ENCODE measurements at places on chromosomes 3 and 15.

- DNase-seq, result no peak
Observed at GRCh38 chr3:132758740-132759139, 36.5 kb upstream of the NPHP3 start.

- DNase-seq, result no peak
Observed at GRCh38 chr3:78764634-78765033, 1003.2 kb downstream of the ROBO1 start.

DNA sequence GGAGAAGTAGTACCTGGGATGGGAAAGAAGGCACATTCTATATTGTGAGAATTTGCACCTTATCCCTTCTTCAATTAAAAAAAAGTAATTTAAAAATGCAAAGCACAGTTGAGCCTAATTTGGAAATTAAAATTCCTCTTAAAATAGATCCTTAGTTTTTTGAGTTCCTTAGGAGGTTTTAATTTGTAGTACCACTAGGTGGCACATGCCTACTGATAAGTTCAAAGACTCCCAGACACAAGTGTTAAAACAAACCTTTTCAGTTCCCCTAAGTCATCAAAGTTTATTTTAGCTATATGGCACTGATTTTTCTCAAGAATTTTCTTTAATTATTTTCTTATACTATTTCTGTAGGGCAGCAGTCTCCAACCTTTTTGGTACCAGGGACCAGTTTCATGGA, 127.6 kb upstream of the AZI2 start:
- DNase-seq, result no peak

- DNase-seq, result no peak
Observed at GRCh38 chr15:74680456-74680855, 15.4 kb downstream of the EDC3 start.

GRCh38 chr3:111591555-111591954, 3.6 kb downstream of the ZBED2 start:
- DNase-seq, result no peak

DNA sequence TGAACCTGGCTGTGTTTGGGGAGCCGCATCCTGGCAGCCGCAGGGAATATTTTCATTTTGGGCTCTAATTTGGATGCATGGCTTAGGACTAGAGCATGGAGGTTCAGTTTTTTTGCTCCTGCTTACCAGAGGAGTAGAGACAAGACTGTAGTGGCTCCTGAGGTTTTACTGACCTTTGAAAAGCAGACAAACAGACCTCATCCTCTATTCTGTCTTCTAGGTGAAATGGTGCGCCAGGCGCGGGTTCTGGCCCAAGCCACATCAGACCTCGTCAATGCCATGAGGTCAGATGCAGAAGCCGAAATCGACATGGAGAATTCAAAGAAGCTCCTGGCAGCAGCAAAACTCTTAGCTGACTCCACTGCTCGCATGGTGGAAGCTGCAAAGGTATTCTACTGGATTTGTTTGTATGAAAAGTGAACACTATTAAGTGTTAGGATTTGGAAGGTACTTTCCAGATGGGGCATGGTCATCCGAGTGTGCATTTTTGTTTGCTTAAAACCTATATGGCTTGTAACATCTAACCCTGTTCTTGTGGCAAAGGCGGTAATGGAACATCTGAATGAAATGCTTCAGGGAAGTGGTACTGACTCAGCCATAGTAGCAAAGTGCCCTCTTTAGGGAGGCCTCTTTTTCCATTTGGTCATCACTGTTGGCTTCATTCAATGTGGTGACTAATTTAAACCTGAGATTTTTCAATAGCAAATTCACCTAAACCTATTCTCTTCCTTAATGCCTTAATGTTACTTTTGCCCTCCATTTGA, 330.7 kb upstream of the TPM1 start:
- DNase-seq, result no peak

- DNase-seq, result no peak
Observed at GRCh38 chr15:101237251-101237650, 14.6 kb downstream of the CHSY1 start.

DNA sequence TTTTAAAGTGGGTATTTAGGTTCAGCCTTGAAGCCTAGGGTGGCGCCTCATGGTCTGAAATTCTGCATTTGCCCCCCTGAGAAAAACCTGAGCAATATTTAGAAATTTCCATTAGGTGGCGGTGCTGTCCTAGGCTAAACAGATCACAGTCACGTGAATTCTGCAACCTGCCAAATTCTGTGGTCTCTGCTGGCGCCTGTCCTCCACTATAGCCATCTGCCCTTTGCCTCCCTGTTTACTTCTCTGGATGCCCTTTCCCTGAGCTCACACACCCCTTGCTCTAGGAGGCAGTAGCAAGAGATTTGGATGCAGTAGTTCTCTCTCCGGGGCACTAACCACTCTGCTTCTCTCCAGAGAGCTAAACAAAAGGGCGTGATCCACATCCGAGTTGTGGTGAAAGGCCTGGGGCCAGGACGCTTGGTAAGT, 9.1 kb downstream of the MRPS11 start:
- DNase-seq, result no peak

DNA sequence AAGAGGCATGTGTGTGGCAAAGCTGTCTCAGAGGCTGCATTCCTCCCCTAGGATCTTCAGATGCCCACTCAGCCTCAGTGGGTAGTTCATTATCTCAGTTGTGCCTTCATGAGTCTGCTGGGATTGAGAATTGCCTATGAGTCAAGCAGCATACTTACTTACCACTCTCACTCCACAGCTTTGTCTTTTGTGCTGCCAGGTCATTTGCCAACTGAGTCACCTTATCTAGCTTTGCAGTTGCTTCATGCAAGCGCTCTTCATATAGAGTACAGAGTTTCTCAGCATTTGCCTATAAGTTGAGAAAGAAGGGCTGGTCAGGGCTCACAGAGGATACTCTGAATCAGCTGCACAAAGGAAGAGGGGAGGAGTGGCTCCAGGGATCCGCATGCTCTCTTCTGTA, 89.5 kb downstream of the MYH15 start:
- no peak for DNase-seq

DNA sequence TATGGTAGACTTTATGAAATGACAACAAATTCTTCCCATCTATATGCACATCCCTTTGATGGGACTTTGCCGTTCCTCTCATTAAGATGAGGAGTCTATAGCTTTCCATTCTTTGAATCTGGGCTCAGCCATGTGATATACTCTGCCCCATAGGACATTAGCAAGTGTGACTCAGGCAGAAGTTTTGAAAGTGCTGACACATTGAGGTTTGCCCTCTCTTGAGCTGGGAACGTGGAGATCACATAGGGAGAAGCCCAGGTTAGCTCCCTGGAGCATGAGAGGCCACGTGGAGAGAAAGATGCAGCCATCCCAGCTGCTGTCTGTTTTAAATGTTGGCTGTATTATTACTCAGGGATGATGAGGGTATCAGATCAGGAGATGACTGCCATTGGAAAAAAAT, 67.7 kb upstream of the OXTR start:
- DNase-seq, result no peak

GRCh38 chr15:48058371-48058770, 62.4 kb upstream of the SLC24A5 start:
- no peak for DNase-seq

DNA sequence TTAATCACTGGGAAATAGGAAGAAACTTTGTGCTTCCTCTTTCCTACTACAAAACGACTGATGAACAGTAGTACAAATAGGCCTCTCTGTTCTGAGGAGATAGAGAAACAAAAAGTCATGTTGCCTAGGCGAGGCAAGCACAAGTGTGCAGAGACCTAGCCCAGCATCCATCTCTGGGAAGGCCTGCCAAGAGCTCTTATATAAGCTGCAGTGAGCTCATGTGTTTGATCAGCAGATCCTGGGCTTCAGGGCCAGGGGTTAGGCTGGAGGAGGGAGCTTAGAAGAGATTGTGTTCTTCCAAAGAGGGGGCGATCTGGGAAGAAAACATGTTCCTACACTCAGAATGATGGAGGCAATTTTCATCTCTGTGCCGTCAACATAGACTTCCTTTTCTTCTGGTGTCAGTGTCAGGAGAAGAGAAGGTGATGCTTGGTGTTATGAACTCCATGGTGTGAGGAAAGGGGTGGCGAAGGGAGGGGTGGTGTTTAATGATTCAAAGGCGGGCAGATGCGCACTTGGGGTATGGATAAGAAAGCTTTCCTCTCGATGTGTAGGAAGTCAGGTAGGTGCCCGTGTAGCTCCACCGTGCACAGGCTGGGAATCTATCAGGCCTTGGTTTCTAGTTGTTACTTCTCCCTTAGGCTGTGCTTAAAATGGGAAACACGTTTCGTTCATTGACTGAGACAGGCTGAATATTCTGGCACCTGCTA, 29.5 kb upstream of the ETV5 start:
- DNase-seq, result no peak

- no peak for DNase-seq
Observed at GRCh38 chr3:4407941-4408340, 59.1 kb downstream of the SUMF1 start.

DNA sequence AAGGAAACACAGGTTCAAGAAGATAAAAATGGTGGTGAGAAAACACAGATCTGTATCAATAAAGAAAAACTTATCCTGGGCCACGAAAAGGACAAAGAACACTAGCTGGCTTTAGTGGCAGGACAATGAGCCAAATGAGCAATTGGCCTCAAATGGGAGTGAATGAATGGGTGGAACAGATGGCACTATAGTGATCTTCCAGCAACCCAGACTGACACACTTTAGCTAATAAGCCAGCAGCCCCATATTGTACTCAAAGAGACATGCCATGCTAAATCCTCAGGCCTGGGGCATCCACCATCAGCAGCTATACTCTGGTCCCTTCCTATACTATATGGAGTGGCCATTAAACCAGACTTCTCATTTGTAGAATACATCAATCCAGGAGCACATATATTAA, 60.0 kb upstream of the GADL1 start:
- no peak for DNase-seq

- no peak for DNase-seq
Observed at GRCh38 chr15:82674873-82675272, 27.7 kb upstream of the CPEB1 start.

GRCh38 chr3:6165951-6166350, 695.0 kb upstream of the GRM7 start:
- DNase-seq, result no peak

- no peak for DNase-seq
Observed at GRCh38 chr3:193553586-193553985, 1.1 kb downstream of the ATP13A4 start.

DNA sequence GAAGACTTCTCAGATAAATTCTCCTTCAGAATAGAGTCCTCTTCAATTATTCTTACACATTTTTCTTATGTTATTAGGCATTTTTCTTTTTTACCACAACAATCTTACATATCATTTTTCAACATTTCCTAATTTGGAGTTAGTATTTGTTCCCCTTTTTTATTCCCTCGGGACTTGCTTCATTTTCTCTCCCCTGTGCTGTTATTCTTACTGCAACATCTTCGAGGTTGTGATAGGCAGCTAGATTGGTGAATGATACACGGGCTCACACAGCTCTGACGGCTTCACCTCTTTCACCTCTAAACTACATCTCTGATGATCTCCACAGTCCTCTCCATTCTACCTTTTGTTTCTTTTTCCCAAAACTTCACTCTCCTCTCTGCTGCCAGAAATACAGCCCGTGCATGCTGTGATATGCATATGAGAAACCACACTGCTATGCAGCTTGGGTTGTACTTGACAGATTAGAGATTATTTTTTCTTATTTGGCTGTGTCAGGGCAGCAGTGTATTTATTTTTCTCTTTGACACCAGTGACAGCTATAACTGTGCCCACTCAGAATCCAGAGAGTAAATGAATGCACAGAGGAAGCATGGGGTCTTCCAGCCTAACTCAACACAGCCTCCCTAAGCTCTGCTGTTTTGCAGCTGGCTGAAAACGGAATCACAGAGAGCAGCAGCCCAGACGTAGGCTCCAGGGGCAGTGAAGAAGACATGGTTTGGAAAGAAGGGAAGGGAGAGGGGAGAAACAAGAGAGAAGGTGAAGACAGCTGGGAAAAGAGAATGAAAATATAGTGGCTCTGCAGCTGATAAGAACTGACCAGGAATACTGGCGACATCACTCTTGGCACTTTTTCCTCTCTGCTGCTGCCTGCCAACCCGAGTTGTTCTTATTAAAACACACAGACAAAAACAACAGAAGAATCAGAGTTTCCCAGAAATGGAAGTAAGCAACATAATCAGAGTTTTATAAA, 61.8 kb downstream of the SLC9A9 start:
- no peak for DNase-seq

GRCh38 chr3:104903064-104903463, 463.6 kb upstream of the ALCAM start:
- no peak for DNase-seq

- no peak for DNase-seq
Observed at GRCh38 chr3:21914451-21914850, 163.4 kb upstream of the ZNF385D start.

GRCh38 chr3:113719758-113720157, 23.3 kb upstream of the USF3 start:
- no peak for DNase-seq

GRCh38 chr3:179473565-179473964, 22.3 kb upstream of the GNB4 start:
- no peak for DNase-seq

- DNase-seq, result no peak
Observed at GRCh38 chr3:113255100-113255853, 43.9 kb downstream of the BOC start.

- peak; percentile 69 for DNase-seq
Observed at GRCh38 chr3:159919873-159920272, 68.8 kb upstream of the IL12A start.

DNA sequence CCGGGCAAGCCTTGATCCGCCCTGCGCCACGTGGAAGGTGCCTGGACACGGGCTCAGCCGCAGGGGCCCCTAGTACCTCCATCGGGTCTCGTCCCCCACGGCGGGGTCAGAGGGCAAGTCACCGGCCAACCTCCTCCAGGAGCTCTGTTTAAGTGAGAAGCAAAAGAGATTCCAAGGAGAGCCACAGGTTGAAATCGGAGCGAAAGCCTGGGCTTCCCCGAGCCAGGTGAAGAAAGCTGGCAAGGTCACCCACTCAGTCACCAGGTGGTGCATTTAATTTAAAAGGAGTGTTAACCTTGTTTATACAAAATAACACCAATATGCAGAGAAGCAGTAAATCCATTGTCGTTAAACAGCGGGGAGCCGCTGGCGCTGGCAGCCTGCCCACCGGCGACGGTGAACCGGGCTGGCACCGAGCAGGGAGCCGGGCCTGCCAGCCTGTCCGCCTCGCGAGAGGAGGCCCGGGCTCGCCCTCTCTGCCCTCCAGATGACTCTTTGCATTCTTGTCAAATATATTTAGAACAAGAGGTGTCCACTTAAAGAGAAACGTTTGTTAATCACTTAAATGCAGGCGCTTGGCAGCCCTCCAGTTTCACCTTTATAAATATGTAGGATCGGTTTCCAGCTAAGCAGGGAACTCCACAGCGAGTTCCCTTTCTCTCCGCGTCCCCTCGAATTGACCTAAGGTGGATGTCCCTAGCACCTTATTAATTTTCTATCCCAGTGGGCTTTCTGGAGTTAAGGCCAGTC, 277.3 kb upstream of the NR2F2 start:
- DNase-seq, result peak; percentile 47

GRCh38 chr3:86985181-86985826, 5.6 kb downstream of the VGLL3 start:
- no peak for DNase-seq

- DNase-seq, result peak; percentile 20
Observed at GRCh38 chr15:81865850-81866537, 179.8 kb downstream of the MEX3B start.

GRCh38 chr3:115517457-115518050, 105.8 kb upstream of the GAP43 start:
- no peak for DNase-seq

- no peak for DNase-seq
Observed at GRCh38 chr3:10508619-10509260, 3.4 kb upstream of the ATP2B2 start.

Data from GM06990 (cell line).